ENCODE measurements at places on chromosomes 5 and 9. TPM values are rescaled to one million over a fixed set of nuclear protein-coding genes. Genes with fewer than 3 reads are reported as not detected.

PAM gene
- 19.6 TPM for total RNA-seq

ALDH7A1 gene
- 74.9 TPM for total RNA-seq

CAMK4 gene
- total RNA-seq: 0.07 TPM

SPINK1 gene
- 1.9 TPM for total RNA-seq

RPS14 gene
- 2,965 TPM for total RNA-seq
